Activated CD4-positive, alpha-beta T cell treated with anti-CD3 and anti-CD28 coated beads, Interleukin-2, amount 50 U/mL, for 4 hours (primary cell): ENCODE measurements at places on chromosomes 13 and 19.

- DNase-seq = no peak
These were observed 2651.1 kb upstream of the PCDH20 start for GRCh38 chr13:64066711-64067110.

DNA sequence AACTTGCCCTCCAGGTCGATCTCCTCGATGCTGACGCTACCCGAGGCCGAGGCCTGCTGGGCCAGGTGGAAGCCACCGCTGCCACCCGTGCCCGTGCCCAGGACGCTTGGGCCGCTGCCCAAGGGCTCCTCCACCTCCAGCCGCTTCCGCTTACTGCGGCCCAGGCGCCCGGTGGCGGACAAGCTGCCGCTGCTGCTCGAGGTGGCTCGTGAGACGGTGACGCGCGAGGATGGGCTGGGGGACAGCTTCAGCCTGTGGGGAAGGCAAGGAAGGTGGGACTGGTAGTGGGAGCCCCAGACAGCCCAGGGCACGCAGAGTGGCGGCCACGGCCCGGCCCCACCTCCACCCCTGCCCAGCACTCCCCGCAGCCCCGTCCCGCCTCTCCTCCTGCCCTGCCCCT lies 6.5 kb upstream of the TIMM13 start:
- DNase-seq = no peak

- no peak for DNase-seq
These were observed 11.1 kb upstream of the NFIX start for GRCh38 chr19:12984143-12984627.

DNA sequence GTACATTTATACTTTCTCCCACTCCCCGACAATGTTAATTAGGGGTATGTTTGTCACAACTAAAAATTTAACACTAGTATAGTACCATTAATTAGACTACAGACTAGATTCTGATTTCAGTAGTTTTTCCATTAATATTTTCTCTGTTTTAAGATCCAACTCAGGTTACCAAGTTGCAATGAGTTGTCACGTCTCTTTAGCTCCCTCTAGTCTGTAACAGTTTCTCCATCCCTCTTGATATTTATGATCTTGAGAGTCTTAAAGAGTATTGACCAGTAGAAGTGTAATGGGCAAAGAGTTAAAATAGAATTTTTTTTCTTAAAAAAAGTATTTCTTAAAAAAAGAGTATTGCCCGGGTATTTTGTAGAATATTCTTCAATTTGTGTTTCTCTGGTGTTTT lies 598.1 kb downstream of the TBC1D4 start:
- DNase-seq = no peak

- no peak for DNase-seq
These were observed 22.1 kb downstream of the SIGLEC7 start for GRCh38 chr19:51164215-51164614.

GRCh38 chr19:6886277-6886897 lies 992 bp upstream of the ADGRE1 start:
- DNase-seq = no peak

DNA sequence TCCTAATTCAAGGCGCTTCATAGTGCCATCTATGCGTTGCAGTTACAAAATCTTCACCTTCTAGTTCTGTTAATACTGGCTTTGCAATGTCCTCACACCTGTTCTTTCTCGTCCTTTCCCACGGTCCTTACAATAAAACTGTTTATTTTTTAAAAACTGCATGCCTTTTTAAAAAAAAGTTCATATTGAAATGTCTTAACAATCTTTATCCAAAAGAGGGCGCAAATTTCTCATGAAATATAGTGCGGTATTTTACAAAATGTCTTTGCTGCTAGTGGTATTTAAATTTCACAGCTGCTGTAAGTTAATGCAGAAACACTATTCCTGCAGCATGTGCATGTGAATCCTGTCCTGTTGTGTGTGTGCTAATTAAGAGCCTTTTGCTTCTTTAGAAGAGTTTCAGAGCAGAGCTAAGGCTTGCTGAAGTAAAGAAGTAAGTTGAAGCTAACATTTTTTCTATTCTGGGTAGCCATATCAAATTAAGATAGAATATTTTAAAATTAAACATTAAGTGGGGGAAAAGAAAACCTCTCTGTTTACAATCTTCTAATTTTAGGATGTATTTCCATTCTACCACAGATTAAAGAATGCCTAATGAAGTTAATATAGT lies 15.8 kb upstream of the CLDN10 start:
- DNase-seq = no peak

DNA sequence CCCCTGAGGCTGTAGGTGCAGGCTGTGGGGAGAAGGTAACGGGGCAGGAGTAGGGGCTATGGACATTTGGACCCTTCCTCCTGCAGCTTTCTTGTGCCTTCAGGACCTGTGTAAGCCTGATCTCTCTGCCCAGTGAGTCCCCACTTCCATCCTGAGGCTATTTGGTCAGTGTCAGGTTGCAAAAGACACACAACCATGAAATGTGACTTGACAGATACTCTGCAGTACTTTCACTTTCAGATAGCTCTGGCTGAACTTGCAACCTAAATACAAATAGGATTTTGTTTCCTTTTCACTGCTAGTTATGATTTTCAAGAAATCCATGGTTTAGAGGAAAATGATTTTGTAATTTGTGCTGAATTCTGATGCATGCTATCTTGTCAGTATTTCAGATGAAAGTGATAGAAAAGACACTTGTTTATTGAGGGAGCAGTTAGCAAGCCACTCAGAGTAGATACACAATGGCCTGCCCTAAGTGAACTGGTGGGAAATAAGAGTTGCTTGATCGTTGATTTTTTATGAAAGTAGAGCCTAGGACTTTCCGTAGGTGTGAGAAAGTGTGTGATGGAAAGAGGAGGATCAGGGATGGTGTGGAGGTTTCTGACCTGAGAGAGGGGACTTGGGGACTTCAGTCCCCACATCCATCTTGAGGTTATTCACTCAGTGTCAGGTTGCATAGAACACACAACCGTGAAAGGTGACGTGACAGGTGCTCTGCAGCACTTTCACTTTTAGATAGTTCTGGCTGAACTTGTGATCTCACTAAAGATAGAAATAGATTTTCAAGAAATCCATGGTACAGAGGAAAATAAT lies 18.1 kb upstream of the EID2 start:
- DNase-seq = peak; percentile 29

DNA sequence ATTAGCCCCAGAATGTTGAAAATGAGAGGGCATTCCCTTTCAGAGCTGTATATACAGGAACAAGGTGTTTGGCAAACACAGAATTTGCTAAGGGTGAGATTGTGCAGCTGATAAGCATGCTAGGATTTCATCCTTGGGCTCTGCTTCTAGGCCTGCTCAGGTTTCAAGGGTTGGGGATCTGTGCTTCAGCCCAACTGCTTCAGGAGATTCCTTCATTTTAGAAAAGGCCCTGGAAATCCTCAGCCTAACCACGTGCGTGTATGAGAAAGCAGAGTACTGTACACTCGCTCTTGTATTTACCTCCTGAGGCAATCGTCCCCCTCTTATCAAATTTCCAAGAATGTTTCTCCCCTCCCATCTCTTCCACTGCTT lies 291.6 kb upstream of the ARGLU1 start:
- no peak for DNase-seq

DNA sequence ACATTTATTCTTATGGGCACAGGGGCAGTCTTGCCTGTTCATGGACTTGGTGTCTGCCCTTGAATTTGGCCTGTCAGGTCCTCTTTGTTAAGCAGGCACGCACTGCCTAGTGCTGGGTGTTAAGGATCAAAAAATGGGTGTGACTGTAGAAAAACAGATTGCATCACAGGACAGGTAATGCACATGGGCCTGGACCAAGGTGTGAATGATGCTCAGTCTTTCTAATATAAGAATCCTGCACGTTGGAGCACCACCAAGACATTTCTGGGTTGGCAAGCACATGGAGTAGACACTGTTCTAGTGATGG lies 33.7 kb downstream of the GATAD2A start:
- DNase-seq = no peak

DNA sequence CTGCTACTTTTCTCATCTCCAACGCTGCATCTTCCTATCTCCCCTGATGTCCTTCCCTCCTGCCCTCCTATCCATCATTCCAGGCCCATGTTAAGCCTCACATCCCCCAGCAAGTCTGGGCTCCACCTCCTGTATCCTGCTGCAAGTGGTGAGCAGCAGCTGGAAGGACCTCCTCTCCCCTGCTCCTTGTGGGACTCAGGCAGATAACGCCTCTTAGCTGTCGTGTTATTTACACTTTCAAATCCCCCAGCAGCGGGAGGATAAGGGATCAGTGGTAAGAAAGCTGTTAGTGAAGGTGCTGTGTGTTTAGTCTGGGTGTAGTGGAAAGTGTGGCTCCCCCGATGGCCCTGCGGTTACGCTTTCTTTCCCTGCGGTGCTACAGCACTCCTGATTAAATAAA lies 211.9 kb downstream of the ZNF536 start:
- DNase-seq = no peak

DNA sequence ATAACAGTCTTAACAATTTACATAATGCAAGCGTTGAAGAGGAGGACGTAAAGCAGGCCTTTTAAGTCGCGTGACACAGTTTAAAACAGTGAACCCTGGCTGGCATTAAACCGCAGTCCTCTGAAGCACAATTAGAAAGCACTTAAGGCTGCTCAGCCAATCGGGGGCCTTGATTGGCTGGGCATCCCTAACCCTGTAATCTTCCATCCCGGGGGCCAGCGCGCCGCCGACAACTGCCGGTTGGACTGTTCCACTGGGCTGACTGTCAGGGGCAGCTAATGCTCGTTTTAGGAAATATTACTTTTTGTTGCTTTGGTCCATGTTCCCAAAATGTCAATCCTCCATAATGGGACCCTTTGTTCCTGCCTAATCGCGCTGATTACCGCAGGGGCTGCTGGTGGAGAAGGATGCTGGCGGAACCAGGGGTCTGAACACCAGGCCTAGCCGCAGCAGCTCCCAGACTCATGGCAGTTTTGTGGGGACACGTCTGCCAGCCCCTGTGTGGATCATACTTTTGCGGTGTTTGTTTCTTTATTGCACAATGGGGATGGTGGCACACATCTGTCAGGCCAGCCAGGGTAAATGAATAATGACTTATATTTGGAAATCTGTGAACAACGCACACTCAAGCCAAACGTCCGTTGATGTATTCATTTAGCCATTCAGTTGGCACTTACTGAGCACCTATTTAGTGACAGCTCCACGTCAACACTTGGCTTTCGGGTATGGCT lies 127.1 kb upstream of the SPACA7 start:
- no peak for DNase-seq

GRCh38 chr13:43915451-43915850 lies 35.7 kb downstream of the LACC1 start:
- no peak for DNase-seq

GRCh38 chr19:56120371-56121179 lies 520 bp downstream of the ZNF787 start:
- peak; percentile 79 for DNase-seq

GRCh38 chr19:2168619-2169424 lies 5.1 kb downstream of the DOT1L start:
- DNase-seq = peak; percentile 76

- no peak for DNase-seq
These were observed 2.0 kb upstream of the GAPDHS start for GRCh38 chr19:35531291-35531690.

- DNase-seq = no peak
These were observed 30.3 kb upstream of the ZNF726 start for GRCh38 chr19:23884363-23884762.

DNA sequence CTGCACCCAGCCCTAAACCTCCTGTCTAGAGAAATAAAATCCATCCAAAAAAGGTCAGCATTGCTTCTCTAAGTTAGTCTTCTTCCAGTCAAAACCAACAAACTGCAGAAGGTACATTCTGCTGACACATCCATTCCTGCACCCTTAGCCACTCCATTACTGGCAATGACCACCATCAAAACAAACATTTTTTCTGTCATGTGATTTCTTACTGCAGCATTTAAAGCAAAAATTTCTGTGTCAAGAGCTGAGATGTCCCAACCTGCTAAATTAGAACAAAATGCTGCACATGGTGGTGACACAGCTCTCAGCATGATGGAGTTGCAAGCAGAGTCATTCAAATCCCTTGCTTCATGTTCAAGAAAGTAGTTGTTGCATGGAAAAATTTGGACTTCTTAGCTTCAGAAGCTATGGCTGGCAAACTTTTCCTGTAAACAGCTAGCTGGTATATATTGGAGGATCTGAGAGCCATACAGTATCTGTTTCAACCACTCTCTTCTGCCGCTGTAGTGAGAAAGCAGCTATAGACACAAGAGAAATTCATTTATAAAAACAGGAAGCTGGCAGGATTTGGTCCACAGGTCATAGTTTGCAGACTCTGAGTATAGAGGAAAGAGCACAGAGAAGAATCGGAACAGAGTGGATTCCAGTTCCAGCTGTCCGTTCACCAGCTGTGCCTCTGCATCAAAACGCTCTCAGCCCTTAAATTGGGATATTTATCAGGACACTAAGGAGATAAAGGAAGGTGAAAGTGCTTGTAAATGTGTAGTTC lies 17.4 kb downstream of the RUBCNL start:
- DNase-seq = no peak

DNA sequence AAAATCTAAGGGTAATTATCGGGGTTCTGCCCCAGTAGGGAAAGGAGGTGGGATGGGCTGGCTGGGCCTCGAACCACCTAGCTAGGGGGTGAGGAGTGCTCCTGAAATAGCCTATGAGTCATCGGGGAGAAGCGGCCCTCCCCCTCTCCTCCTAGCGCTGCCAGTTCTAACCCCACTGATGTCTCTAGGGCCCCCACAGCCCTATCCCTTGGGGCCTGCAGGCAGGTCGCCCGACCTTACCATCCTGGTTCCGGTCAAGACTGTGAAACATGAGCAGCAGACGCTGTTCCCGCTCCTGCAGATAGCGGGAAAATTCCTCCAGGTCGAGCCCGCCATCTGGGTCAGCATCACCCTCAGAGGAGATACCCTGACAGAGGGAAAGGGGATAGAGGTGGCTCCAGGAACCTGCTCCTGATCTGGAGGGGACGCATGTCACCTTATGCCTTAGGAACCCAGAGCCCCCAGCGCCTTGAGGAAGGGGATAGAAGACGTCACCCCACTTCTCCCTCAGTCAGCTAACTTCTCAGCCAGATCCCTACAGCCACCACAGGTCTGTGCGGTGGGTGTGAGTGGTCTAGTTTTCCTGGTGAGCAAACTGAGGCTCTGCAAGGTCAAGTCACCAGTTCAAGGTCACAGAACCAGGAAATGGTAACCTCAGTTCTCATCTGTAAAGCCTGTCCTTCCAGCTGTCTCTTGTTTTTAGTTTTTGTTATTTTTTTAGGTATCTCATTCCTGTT lies 1.5 kb downstream of the SLC25A23 start:
- DNase-seq = no peak

GRCh38 chr13:66835040-66835628 lies 395.0 kb downstream of the PCDH9 start:
- no peak for DNase-seq

GRCh38 chr13:28137596-28137995 lies 749 bp upstream of the PAN3 start:
- no peak for DNase-seq

DNA sequence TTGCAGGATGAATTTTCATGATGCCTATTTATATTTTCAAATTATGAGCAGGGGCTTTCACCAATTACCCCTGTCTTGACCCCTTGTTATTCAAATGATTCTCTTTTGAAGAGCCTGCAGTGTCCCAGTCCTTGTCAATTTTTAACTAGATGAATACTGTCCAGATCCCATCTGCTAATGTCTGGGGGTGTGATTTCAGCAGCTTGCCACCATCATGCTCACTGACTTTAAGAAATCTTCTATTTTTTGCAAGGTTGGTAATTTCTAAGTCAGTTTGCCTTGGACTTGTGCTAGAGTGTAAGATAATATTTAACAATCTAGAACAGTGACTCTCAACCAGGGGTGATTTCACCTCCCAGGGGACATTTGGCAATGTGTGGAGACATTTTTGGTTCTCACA lies 106.0 kb downstream of the CACNA1A start:
- DNase-seq = no peak

GRCh38 chr13:38688674-38689073 lies 1.8 kb downstream of the FREM2 start:
- DNase-seq = no peak

GRCh38 chr13:37495046-37495445 lies 103.5 kb downstream of the POSTN start:
- no peak for DNase-seq
